Activated CD4-positive, alpha-beta T cell treated with anti-CD3 and anti-CD28 coated beads, Interleukin-2, amount 50 U/mL, for 1 hour (primary cell): ENCODE measurements at places on chromosomes 3 and 15.

DNA sequence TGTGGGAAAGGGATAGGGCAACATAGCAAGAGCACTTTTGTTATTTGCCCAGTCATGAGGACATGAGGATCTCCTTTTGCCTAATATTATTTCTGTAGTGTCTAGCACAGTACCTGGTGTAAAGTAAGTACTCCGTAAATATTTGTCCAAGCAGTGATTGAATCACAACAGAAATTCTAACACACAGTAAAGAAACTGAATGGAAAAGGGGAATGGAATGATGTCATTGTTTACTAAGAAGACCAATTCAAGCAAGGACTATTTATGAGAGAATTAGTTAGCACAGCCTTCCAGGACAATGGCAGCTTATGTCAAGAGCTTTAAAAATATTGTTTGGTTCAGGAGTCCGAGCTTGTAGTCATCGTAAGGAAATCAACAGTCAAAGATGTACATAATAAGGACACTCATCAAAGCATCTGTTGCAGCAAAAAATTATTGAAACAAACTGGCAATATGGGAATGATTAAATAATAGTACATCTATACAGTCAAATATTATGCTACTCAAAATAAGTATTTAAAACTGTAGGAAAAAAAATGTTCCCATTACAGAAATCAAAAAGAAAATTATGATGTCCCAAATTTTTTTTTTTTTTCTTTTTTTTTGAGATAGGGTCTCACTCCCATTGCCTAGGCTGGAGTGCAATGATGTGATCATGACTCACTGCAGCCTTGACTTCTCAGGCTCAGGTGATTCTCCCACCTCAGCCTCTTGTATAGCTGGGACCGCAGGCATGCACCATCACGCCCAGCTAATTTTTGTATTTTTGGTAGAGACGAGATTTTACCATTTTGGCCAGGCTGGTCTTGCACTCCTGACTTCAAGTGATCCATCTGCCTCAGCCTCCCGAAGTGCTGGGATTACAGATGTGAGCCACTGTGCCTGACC lies 17.9 kb downstream of the CAPN7 start:
- no peak for DNase-seq

DNA sequence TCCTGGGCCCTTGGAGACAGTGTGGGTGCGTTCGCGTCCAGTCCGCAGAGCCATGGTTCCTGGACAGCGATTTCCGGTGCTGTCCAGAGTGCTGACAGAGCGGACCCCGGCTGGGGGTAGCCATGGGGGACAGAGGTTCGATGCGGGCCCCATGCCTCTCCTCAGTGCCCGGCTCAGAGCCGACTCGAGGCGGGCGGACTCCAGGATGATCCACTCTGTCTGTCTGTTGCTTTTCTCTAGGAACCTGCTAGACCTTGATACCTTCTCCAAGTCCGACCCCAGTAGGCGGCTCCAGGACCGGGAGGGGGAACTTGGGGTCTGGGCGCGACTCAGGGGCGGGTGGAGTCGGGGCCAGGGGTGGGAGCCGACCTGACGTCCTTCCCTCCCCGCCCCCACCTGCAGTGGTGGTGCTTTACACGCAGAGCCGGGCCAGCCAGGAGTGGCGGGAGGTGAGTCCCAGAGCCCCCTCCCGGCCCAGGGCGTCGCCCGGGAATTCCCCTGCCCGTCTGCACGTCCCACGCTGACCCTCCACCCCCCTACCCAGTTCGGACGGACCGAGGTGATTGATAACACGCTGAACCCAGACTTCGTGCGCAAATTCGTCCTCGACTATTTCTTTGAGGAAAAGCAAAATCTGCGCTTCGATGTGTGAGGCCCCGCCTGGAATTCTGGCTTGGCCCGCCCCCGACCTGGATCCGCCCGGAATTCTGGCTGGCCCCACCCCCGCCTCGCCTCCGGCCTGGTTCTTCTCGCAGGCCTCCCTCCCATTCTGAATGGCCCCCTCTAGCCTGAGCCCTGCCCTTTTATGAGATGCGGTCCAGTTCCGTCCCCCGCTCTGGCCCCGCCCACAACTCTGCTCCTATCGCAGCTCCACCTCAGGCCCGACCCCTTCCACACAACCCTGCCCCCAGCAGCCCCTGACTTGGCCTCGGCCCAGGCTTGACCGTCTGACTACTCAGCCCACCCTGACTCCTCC lies 1.0 kb downstream of the CPNE9 start:
- no peak for DNase-seq

DNA sequence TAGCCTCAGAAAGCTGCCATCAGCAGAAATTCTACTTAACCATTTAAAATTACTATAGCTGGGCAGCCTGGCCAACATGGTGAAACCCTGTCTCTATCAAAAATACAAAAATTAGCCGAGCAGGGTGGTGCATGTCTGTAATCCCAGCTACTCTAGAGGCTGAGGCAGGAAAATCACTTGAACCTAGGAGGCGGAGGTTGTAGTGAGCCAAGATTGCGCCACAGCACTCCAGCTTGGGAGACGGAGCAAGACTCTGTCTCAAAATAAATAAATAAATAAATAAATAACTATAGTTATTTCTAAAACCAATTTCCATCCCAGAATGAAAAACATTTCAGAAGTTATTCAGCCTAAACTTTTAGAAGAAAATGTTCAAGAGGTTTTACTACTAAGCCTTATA lies 25.1 kb downstream of the LRRFIP2 start:
- no peak for DNase-seq

GRCh38 chr3:157129803-157130466 lies 30.0 kb downstream of the CCNL1 start:
- peak; percentile 27 for DNase-seq

GRCh38 chr3:10189557-10190354 lies 25.0 kb downstream of the IRAK2 start:
- DNase-seq, result peak; percentile 47

- no peak for DNase-seq
Observed at GRCh38 chr3:14507757-14508504, 32.2 kb downstream of the GRIP2 start.

GRCh38 chr15:78906316-78906620 lies 33.6 kb downstream of the MORF4L1 start:
- DNase-seq, result no peak

DNA sequence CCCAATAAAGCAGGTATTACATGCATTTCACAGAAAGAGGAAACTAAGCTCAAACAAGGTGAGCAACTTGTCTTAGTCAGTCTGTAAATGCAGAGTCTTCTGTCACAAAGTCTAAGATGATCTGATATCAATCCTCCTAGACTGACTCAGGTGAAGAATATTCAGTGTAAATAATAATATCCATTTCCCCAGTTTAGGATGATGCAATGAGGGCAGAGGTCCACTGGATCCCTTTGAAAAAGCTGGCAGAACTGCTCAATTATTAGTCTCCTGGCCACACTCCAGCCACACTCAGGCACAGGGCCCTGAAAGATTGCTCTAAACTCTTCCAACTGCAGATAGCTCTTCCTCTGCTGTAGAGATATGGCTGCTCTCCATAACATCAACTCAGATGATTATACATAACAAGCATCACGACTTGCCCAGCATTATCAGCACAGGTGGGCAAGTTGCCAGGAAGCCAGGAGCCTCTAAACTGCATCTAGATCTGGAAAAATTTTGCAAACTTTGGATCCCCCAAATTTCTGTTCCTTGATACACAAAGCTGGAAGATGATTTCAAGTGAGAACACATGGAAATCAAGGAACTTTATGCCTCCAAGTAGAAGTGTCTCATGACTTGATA lies 129.8 kb upstream of the CPNE4 start:
- DNase-seq, result no peak

DNA sequence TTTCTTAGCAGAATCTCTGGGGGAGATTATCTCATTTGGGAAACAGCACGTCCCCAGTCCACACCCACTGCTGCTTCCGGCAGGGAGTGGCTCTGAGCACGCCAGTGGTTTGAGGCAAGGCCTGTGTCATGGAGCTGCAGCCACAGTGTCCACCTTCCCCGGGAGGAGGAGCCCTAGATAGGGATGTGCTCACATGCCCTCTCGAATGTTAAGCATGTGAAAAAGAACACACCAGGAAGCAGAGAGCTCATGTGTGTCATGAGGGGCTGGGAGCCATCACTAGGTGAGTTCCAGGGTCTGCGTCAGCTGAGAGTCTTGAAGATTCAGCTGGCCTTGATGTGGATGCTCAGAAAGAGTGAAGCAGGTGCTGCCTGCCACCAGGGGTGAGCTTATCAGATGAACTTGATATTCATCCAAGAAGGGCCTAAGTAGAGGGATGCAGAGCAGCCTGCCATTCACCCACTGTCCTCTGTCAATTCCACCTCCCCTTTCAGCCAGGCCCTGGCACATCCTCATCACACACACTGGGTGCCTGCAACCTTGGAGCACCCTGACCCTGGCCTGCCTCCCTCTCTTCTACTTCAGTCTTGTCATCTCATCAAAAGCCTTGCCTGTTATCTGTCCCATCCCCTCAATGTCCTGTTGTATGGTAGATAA lies 16.3 kb downstream of the ITGA11 start:
- no peak for DNase-seq

DNA sequence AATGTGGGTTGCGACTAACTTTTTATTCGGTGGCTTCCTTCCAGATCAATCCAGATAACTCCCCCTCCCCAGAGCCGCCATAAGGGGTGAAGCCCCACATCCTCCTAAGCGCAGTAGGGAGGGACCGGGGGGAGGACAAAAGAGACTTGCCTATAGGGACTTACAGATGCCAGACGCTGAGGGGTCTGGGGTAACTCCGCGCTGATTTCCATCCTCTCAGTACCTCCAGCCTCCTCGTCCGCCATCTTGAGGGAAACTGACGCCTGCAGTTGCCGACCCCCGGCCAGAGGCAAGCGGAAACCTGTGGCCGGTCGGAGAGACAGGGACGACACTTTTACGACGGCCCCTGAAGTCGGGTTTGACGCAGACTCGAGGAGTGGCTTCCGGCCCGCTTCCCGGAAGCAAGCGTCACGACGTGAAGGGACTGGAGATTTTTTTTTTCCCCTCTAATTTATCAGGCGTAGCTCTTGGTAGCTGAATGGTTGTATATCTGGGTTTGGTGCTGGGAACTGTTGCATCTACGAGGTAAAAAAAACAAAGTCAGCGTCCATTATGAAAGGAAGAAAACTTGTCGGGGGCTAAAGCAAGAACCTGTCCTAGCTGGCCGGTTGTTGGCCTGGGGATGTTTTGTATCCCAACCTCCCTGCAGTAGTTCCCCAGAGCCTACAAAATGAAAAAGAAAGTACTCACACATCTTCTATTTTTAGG lies at the start of gene UBR1:
Gene UBR1 (minus strand): TSS at position 261 of the 708 bp plus-strand sequence. CDS start 16 bp downstream, at position 245.
- peak; percentile 83 for DNase-seq

GRCh38 chr3:187678726-187679268 lies 8.6 kb upstream of the SST start:
- peak; percentile 8 for DNase-seq
